Stimulated activated CD4-positive, alpha-beta T cell treated with anti-CD3 and anti-CD28 coated beads, TNF-alpha, amount 100 ng/mL, for 1 hour (primary cell): ENCODE measurements at places on chromosomes 1 and 21.
A peak's percentile ranks its signal among the peaks of the same experiment; 100 is the strongest.

- DNase-seq: no peak
Observed at GRCh38 chr1:45617618-45618017, 6.2 kb downstream of the CCDC17 start.

DNA sequence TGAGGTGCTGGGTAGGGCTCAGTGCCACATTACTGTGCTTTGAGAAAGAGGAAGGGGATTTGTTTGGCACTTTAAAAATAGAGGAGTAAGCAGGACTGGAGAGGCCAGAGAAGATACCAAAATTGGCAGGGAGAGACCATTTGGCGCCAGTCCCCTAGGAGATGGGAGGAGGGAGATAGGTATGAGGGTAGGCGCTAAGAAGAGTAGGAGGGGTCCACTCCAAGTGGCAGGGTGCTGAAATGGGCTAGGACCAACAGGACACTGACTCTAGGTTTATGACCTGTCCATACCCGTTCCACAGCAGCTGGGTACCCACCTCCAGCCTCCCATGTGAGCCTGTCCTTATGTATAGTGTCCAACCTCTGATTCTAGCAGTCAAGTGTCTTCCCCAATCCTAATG is 1.0 kb upstream of the CRTC2 start:
- DNase-seq: no peak

- DNase-seq: no peak
Observed at GRCh38 chr1:75136195-75136815, 2.1 kb downstream of the LHX8 start.

DNA sequence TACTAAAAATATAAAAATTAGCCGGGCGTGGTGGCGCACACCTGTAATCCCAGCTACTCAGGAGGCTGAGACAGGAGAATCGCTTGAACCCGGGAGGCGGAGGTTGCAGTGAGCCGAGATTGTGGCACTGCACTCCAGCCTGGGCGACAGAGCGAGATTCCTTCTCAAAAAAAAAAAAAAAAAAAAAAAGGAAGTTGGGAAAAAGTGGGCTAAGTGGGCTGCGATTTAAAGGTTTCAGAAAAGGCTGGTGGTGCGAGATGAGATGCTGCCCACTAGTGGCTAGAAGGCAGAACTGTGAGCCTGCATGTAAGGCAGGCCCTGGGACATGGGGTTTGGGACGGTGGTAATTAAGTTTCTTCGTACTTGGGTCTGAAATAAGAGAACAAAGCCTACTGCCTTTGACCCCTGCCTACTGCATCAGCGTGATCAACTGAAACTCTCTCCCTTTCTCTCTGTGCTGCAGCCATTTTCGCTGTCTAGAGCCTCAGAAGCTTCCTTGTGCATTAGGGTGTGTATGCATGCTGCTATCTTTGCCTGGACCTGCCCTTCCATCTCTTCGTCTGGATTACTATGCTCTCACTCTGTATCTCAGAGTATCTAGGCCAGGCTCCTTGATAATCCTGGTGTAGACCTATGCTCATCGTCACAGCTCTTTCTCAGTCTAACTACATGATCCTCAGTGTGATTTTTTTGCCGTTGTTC is 12.4 kb downstream of the FMOD start:
- DNase-seq: no peak

GRCh38 chr1:64223329-64224151 is 20.1 kb downstream of the UBE2U start:
- DNase-seq: no peak

DNA sequence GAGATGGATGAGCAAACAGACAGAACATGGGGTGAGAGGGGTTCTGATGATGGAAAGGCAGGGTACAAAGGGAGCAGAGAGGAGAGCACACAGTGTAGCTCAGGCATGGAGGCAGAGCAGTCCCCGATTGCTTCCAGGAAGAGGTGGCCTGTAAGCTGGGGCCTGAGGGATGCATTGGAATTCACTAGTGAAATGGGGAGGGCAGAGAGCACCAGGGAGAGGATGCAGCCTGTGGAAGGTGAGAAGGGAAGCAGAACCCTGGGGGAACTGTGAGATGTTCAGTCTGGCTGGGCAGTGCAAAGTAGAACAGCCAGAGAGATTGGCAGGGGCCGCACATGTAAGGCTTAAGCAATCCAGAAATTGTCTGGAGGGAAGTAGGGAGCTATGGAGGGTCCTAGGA is 12.2 kb downstream of the ZNF362 start:
- no peak for DNase-seq

- DNase-seq: no peak
Observed at GRCh38 chr1:243982447-243983018, 68.5 kb upstream of the ZBTB18 start.

DNA sequence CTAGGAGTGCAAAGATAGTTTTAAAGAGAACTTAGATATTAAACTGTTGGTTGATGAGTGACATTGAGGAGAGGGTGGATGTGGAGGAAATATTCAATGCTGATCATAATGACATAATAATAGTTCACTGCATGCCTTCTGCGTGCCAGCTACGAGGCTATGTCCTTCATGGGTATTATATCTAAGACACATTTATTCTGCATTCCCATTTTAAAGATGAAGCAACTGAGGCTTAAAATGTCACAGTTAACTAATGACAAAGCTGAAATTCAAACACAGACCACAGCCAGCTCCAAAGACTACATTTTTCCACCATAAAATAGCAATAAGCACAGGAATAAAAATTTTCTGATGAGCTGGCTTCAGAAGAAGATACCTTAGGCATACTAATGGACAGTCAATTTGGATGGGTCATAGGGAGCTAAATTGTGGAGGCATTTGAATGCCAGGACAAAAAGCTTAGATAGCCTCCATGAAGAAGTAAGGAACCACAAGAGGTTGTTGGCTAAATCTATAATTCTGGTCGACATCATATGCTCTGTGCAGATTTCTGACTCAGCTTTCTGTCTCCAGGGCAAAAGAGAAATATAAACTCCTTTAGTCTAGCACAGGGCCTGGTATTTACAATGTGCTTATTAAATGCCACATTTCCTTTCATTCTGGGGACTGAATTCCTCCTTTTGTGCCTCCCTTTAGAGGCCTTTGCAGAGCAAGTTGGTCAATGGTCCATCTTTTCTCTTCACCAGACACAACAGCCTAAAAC is 71.2 kb upstream of the NRIP1 start:
- no peak for DNase-seq

DNA sequence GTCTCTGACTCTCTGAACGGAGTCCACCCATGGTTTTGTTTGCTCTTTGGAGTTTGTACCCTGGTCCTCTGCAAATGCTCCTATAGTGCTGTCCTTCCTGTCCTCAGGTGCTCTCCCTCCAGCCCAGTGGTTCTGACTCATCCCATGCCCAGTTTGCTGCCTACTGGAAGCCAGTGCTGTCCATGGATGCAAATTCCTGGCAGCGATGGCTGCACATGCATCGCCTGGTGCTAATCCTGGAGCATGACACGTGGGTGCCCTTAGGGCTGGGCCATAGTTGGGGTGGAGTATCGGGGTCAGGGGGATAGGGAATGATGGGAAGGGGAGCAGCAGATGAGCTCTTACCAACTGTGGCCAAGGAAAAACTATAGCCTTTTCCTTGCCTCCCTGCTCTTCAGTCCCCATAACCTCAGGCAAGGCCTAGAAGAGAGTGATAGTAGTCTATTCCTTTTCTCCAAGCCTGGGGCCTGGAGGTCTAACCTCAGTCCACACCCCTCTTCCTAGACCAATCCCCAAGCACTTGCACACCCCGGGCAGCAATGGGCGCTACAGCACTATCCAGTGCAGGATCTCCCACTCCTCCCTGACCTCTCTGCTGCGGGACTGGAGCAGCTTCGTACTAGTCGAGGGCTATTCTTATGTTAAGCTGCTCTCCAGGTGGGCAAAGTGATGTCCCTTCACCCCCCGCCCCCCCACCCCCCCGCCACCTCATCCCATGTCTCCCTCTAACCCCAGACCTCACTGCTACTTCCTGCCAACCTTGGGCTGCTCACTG is 31.6 kb downstream of the HYI start:
- DNase-seq: no peak

DNA sequence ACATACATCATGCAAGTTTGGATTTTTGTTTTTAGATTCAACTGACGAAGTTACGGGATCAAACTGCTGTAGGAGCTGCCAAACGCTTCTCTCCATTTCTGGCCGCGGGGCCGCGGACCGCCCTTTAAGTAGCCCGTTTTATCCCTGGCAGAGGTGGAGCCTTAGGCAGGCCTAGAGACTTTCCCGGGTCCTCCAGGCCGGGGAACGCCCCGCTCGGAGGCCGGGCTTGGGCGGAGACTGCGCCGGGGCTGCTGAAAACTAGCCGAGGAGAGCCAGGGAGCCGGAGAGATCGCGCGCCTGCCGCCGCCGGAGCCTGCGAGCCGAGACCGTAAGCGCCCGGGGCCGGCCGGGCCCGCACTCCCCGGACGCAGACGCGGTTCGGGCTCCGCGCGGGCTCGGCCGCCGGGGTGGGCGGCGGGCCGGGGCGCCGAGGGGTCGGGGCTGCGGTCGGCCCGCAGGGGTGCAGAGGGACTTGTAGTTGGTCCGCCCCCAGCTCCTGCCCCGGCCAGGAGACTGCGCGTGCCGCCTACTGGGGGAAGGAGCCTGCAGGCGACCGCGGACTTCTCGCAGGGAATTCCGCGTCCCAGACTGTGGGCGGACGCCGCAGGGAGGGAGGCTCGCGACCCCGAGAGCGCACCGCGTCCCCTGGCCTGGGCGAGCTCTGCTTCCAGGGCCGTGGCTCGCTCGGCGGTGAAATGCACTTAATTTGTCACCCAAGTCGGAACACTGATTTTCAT is at the start of gene EPHX1:
Gene EPHX1, plus strand, starts transcription at position 283 of the 737 bp plus-strand sequence. CDS start 18,606 bp downstream, outside the sequence.
- peak; percentile 2 for DNase-seq

- no peak for DNase-seq
Observed at GRCh38 chr21:45132841-45133573, 58.6 kb downstream of the ADARB1 start.

- DNase-seq: no peak
Observed at GRCh38 chr1:212203630-212204029, 81.6 kb upstream of the PPP2R5A start.

- DNase-seq: no peak
Observed at GRCh38 chr1:94095744-94096469, 25.0 kb downstream of the ABCA4 start.

DNA sequence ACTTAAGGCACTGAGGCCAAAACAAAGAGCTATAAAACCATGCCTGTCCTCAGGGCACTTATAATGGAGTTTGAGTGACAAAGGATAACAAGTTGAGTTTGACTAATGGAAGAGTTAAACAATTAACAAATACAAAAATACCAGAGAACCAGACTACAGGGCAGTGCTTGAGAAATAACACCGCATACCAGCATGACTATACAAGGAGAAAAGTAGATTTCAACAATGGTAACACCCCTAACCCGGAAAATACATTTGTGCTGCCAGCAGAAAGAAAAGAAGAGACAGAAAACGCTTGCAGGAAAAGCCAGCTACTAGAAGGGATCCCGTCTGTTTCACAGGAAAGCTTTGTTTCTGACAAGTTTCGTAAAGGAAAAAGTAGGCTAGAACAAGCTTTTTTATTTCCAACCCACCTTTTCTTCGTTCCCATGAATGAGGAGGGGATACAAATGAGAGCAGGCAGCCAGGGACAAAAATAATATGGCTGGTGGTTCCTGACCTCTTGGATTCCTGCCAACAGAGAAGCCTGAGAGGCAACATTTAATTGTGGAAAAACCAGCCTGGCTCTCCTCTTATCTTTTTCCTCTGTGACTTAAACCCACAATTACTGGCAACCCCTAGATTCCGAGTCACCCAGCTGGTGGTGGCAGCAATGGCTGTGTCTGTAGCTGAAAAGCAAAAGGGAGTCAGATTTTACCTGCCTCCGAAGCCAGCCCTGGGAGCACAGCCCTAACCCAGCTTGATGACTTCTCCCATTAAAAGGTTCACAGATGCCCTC is 56.5 kb downstream of the WLS start:
- DNase-seq: no peak

DNA sequence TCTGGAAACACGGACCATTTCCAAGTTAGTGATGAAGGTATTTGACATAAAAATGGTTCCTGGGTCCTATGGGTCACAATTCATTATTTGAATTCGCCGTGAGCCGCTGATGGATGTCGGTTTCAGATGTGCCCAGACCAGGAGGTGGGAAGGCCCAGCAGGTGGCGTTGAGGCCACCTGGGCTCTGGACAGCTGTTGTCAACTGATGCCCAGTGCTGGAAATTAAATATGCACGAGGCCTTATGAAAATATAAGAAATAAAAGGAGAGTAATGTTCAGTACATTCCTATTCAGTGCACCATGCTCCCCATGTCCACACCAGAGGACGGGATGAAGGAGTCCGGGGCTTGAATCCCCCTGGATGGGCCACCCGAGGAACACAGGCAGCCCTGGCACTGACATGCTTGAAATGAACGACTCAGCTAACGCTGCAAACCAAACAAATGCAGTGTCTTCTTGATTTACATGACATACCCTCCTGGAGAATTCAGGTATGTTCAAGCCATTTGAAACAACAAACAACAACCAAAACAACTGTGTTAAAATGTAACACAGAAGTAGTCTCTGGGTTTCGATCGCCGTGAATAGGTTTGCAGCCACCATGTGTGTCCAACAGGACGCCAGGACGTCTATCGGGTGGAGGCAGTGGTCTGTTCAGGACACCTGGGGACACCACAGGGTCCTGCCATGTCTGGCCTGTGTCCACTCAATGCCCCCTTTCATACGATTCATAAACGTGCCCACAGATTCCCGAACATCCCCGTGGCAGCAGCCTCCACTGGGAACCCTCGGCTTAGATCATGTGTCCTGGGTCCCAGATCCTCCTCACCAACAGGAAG is 6.1 kb downstream of the TFF3 start:
- DNase-seq: no peak

GRCh38 chr1:175443332-175443731 is 250.8 kb upstream of the KIAA0040 start:
- DNase-seq: no peak

- DNase-seq: no peak
Observed at GRCh38 chr1:44134071-44134920, 7.1 kb downstream of the KLF18 start.

GRCh38 chr1:210123383-210123782 is 109.2 kb upstream of the SERTAD4 start:
- no peak for DNase-seq

DNA sequence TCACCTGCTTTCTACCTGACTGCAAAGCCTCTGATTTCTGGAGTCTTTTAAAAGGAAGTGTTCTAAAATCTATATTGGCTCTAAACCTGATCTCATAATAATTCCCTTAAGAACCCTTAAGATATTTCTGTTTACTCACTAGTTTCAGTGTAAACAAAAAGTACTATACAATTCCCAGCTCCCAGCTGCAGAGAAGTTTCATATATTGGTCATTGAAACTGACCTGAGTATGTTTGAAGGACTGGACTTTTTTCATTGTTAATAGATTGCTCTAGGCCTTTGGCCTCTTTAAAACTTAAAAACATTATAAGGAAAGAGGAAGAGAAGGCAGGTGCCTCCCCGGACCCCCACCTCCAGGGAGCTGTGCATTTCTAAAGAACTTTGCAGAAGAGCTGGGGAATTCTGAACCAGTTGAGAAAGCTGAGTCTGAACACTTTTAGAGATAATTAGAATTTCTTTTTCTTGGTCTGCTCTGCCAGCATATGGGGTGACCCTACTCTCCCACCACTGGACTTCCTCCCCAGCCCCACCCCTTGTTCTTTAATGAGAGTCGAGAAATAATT is 23.7 kb downstream of the CLIC6 start:
- DNase-seq: no peak

DNA sequence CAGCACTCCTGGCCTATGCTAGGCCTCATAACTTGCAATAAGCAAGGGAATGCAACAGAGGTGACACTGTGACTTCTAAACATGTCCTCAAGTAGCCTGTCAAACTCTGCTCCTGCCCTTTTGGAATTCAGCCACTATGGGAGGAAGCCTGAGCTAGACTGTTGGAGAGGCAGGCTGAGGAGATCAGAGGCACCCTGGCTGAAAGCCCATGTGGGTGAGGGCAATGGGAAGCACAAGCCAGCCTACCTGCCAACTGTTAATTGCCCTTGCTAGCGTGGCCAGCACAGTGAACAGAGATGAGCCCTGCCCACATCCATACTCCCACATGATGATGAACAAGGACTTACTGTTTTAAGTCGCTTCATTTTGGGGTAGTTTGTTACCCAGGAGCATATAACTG is 17.7 kb downstream of the GNB1 start:
- DNase-seq: no peak
